ENCODE measurements at places on chromosomes 12 and 14.

- no peak for DNase-seq
Observed at GRCh38 chr14:54322246-54322645, 74.6 kb upstream of the CDKN3 start.

- DNase-seq, result no peak
Observed at GRCh38 chr14:68680541-68681051, 112.3 kb downstream of the ZFP36L1 start.

- DNase-seq, result no peak
Observed at GRCh38 chr12:2163177-2163941, 110.6 kb downstream of the CACNA1C start.

- DNase-seq, result peak; percentile 51
Observed at GRCh38 chr14:89221109-89221810, 195.8 kb downstream of the FOXN3 start.

DNA sequence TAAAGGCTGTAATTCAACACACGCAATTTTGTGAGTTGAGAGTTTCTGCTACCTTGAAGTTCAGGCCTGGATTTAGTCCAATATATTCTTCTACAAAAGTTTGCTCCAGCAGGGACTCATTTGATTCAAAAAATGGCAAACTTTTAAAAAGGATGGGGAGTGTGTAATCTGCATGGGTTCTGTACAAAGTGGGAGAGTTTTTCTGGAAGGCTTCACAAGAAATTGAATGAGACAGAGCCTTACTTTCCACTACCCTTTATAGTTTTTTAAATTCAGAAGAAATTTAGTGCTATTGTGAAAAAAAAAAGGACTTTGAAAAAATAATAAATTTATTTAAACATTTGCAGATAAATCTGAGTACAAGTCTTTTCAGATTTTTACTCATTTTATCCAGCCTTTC is 116.9 kb downstream of the METTL25 start:
- DNase-seq, result no peak

GRCh38 chr12:132494294-132495164 is 4.6 kb downstream of the FBRSL1 start:
- DNase-seq, result no peak

DNA sequence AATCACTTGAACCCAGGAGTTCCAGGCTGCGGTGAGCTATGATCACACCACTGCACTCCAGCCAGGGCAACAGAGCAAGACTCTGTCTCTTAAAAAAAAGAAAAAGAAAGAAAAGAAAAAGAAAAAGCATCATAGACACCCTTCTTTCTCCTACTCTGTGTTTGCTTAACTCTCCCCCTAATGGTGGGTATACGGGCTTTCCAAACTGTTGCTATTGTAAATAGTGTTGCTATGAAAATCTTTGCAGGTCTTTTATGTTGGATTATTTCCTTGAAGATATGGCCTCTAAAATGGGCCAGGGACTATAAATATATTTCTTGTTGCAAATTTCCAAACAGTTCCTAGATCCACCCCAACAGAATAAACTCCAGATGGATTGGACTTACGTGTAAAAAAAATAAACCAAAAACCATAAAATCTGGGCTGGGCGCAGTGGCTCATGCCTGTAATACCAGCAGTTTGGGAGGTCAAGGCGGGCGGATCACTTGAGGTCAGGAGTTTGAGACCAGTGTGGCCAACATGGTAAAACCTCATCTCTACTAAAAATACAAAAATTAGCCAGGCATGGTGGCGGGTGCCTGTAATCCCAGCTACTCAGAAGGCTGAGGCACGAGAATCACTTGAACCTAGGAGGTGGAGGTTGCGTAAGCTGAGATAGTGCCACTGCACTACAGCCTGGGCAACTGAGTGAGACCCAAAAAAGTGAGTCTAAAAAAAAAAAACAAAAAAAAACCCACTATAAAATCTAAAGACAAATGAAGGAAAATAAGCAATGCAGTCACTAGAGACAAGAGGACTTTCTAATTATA is 25.9 kb downstream of the NFKBIA start:
- no peak for DNase-seq

DNA sequence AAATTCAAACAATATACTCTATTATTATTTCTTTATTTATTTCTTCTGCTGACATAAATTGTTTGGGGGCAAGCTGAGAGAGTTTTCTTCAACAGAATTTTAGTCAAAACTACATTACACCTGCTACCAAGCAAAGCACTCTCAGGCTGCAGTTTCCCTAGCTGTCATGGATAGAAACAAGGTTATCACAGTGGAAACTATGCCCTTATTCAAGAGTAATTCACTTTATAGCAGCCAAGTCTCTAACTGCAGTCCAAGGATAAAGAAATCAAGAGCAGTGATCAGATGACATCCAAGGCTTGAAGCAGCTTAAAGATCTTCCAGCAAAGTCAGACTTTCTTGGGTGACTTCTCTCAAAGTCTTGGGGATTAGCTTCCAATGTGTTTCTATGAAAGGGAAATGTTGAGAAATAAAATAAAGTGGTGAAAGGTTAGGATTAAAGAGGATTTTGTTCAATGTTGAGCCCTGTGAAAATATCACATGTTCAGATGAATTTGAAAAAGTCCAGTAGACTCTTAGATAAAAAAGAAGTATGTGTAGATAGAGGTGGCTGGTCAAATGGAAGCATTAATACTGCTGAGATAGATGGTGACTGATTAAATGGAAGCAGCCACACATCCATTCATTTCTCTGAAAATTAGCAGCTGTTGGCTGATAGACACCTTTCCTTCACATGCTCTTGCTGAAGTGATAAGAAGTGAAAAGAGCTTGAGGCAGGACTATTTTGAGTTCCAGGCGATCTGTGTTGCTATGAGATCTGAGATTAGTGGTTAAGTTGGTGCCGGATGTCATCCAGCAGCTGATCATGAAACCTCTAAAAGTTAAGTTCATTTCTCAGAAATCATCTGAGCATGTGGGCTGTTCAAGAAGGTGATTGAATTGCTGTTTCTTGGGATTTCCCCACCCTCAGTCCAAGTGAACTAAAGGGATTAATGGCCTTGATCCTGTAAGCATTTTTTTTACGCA is 257.8 kb upstream of the BTG1 start:
- peak; percentile 95 for DNase-seq

- no peak for DNase-seq
Observed at GRCh38 chr14:31880935-31881334, 196.2 kb upstream of the ARHGAP5 start.

DNA sequence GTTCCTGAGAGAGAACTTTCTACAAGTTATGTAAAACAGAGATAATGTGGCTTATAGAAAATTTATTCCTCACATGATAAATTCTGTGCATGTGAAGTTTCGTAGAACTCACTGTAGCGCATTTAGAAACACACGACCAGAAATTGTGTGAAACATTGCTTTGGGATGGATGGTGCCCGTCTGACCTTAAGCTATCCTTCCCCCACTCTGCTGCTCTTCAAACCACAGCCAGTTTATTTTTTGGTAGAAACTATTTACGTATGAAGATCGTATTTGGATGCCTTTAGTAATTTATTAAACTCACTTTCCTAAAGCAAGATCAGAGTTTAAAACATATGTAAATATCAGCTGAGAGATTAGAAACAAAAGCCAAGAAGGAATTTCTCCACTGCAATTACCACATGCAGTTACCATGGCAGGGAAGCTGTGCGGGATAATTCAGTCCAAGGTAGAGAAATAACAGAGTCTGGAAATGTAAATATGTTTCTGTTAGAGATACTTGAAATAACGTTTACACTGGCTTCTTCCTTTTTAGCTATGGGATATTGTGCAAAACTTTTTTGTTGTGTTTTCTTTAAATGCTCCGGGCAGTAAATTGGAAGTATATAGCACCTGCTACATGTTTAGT is 382.7 kb downstream of the RGS6 start:
- no peak for DNase-seq

DNA sequence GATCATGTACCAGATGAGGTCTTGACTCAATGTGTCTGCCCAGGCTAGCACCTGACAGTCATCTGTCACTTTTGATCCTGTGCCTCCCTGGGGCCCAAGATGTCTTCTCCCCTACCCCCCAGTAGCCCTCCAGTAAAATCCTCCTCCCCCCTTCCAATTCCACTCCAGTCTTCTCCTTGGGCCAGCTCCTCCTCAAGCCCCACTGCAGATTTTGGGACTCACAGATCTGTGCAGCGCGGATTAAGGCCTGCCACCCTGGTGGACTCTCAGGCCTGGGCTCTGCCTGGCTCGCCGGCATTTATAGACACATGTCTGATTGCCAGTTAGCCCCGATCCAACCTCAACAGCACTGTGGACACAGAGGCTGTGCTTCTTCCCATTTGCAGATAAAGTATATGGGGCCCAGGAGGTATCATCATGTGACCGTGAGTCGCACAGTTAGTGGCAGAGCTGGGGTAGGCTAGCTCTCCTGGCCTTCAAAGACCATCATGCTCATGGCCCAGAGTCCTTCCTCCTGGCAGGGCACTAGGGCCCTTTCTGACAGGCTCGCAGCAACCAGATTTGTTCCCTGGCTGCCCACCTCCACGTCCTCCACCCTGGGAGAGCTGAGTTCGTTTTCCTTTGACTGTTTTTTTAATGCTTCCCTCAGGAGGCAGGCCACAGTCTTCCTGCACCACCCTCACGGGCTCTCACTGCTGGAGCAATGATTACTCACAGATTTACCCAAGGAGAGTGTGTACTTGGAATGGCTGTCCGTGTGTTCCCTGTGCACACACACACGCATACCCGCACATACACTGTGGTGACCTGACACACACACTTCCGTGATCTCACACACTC is 98.3 kb upstream of the DIO3 start:
- DNase-seq, result no peak

DNA sequence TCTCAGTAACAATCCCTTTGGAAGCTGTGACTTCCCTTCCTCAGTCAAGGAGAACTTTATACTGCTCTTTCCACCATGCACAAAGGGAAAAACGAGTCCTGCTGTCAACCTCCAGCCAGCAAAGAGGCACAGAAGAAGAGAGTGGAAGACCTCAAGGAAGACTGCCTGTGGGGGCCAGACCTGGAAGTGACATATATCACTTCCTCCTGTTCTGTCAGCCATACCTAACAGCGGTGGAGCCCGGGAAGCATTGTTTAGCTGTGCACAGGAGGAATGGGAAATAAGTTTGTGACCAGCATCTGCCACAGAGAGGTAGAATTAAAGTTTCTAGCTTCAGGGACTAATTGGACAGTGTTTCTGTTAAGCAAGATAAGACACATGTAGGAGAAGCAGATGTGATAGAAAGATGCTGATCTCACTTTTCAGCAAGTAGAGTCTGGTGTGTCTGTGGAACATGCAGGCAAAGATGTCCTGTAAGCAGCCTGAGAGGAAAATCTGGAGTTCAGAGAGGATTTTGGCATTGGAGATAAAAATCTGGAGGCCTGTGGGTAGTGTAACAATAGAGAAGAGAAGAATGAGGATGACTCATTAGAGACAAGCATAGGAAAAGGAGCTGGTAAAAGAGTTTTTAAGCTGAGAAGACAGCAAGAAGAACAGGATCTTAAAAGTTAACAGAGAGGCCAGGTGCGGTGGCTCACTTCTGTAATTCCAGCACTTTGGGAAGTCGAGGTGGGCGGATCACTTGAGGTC is 141.6 kb upstream of the CPSF6 start:
- DNase-seq, result no peak

DNA sequence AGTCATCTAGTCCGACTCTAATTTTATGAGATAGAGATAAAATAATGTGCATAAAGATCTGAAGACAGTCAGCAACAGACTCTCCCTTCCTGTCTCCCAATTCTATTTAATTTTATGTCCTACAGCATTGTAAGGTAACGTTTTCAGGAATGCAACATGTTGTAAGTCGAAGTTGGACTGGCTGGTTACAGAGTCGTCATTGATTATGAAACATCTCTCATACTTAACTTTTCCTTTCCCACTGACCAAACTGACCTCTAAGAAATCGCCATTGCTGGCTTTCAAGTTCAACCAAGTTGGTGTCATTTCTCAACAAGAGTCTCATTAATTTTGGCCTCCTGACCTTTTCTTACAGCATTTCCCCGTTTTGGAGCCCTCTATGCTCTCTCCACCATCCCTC is 4.9 kb upstream of the RIC8B start:
- DNase-seq, result no peak

- DNase-seq, result no peak
Observed at GRCh38 chr12:130452546-130452945, 114.9 kb downstream of the PIWIL1 start.

DNA sequence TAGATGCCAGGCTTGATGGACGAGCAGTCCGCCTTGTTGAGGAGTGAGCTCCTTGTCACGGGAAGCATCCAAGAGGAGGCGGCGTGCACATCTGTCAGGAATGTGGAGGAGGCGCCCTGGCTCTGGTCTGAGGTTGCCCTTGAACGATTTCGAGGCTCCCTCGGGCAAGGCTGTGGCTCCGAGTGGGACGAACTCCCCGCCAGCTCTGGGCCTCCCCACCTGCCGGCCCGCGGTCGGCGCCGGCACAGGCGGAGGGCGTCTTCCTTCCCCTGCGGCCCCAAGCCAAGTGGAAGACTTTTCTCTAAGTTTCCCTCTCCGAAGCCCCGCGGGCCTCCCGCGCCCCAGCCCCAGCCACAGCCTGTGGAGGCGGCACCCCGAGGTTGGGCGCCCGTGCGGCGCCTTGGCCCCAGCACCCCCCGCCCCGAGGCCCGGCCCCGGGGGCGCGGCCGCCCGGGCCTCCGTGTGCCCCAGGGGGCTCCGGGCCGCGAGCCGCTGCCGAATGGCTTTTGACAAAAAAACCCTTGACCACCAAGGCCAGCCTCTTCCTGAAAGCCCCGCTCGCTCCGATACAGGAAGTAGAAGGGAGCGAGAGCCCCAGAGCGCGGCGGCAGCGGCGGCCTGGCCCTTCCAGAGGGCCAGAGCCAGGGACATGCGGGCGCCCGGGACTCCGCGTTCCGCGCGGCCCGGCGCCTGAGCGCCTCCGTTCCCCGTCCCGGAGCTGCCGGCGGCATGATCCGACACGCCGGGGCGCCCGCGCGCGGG is at the start of gene RIN3:
Gene RIN3, plus strand, starts transcription at position 578 of the 762 bp plus-strand sequence. Its CDS starts 152 bp downstream, at position 730.
- peak; percentile 81 for DNase-seq

GRCh38 chr12:77817276-77817675 is 13.4 kb upstream of the NAV3 start:
- DNase-seq, result no peak

DNA sequence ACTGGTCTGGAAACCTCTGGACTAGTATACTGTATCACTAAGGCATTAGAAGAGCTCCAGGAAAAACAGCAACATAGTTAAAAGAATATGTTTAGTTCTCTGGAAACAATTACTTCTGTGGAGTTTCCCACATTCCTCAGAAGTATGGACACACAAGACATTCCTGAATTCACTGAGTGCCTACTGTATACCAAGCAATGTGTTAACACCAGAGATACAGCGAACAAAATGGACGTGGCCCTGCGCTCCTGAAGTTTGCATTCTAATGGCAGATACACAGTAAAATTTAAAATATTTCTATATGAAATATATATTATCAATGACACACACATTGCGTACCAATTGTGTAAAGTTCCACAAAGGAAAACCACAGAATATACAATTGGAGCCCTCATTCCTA is 1.1 kb downstream of the ANGEL1 start:
- DNase-seq, result peak; percentile 27

Measured in hematopoietic multipotent progenitor cell treated with erythropoietin and hydrocortisone succinate and interleukin-3 and kit ligand, for 6 days (in vitro differentiated cells).